ENCODE measurements at places on chromosomes 16 and 17.

GRCh38 chr17:55454906-55455474 lies 33.4 kb upstream of the MMD start:
- no peak for DNase-seq

- no peak for DNase-seq
These were observed 18.4 kb downstream of the CYB5D2 start for GRCh38 chr17:4161192-4161966.

- DNase-seq = no peak
These were observed 41.7 kb upstream of the JPH3 start for GRCh38 chr16:87560428-87561199.

DNA sequence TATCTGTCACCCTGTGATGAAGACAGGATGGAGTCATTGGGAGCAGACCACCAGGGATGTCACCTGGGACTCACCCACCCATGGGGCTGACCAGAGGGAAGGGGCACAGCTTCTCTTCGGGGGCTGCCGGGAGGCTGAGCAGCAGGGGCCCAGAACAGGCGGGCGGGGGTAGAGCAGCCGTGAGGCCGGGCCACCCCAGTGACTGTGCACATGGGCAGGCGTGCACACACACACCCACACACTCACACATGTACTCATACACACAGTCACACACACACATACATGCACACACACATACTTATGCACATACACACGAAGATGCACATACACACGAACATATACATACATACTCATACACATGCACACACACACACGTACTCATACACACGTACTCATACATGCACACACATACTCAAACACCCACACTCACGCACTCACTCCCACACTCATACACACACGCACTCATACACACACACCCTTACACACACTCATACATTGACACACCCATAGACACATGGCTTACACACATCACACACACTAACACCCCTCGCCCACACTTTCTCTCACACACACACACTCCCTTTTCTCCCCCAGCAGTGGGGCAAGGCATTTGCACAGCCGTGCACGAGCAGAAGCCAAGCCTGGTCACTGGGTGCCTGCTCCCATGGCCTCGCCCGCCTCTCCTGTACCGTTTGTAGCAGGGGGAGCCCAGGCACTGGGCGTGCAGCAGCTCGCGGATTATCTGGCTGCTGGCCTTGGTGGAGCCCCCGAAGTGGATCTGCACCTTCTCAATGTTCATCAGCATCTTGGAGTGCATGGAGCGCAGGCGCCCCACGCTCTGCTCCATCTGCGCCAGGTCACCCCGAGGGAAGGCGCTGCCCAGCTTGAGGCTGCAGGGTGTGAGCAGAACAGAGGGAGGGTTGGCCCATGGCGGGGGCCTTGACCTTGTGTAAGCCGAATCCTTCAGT lies 12.4 kb downstream of the UBALD2 start:
- DNase-seq = no peak

GRCh38 chr17:50638606-50638965 lies 3.9 kb downstream of the ABCC3 start:
- DNase-seq = no peak

DNA sequence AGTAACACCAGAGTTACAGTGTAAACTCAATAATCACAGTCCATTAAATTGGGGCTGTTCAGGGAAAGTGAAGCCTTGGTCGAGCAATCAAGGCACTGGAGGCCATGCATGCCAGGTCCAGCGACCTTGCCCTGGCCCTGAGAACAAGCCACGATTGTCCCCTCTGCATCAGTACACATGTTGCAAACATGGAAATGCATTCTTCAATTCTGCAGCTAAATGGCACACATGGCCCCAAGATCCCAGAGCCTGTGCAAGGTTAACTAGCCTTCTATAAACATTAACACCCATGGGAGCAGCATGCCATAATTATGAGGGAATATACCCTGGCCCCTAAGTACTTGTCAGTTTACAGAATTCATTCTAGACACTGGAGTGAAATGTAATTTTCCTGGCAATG lies 204.7 kb downstream of the HS3ST3B1 start:
- DNase-seq = no peak

- DNase-seq = no peak
These were observed 36.3 kb downstream of the SPECC1 start for GRCh38 chr17:20045476-20045875.

DNA sequence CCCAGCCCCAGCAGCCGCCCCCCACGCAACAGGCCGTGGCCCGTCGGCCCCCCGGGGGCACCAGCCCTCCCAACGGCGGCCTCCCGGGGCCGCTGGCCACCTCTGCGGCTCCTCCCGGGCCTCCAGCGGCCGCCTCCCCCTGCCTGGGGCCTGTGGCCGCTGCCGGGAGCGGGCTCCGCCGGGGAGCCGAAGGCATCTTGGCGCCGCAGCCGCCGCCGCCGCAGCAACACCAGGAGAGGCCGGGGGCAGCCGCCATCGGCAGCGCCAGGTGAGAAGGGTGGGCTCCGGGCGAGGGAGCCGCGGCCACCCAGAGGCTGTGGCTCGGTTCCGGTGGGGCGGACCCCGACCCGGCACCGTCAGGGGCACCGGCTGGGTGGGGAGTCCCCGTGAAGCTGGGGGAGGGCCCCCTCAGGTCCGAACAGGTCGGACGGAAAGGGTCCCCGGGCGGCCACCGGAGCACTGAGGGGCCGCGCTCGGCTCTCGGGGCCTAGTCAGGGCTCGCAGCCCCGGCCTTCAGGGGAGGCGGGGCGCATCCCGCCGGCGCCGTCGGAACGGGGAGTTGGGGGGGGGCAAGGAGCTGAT lies 583 bp downstream of the ATXN2L start:
- DNase-seq = no peak
